Dermis lymphatic vessel endothelial cell (primary cell): ENCODE measurements at places on chromosomes 5 and 9. TPM values are rescaled to one million over a fixed set of nuclear protein-coding genes. Genes with fewer than 3 reads are reported as not detected.

GDF9 gene
- total RNA-seq = under 0.01 and 0.09 TPM in 2 replicates

SRA1 gene
- total RNA-seq = 15.0 and 16.5 TPM in 2 replicates

LRRC26 gene
- total RNA-seq = not detected in 2 replicates

KLHL3 gene
- total RNA-seq = 29.2 and 48.6 TPM in 2 replicates

POLK gene
- total RNA-seq = 36.0 and 40.4 TPM in 2 replicates

GFRA3 gene
- total RNA-seq = not detected in 2 replicates

KCNV2 gene
- total RNA-seq = not detected in 2 replicates

MCTP1 gene
- 43.4 and 74.3 TPM in 2 replicates for total RNA-seq

IFNA13 gene
- total RNA-seq = not detected in 2 replicates

ARL14EPL gene
- total RNA-seq = 0.17 and 0.33 TPM in 2 replicates

TBC1D2 gene
- total RNA-seq = 1.4 and 1.6 TPM in 2 replicates

NR5A1 gene
- not detected in 2 replicates for total RNA-seq

ADAMTS16 gene
- under 0.01 TPM in 1 of 2 replicates, not detected in the other for total RNA-seq

CDC20B gene
- under 0.01 and 0.11 TPM in 2 replicates for total RNA-seq

SPATA31A3 gene
- total RNA-seq = not detected in 2 replicates

RANBP17 gene
- total RNA-seq = 11.3 and 20.6 TPM in 2 replicates

MSMP gene
- 39.4 and 57.2 TPM in 2 replicates for total RNA-seq

QRFP gene
- not detected in 2 replicates for total RNA-seq

MIER3 gene
- 15.3 and 18.7 TPM in 2 replicates for total RNA-seq

FBXL7 gene
- total RNA-seq = 10.4 and 14.7 TPM in 2 replicates

PDE6A gene
- total RNA-seq = 0.11 TPM in 1 of 2 replicates, not detected in the other

SLC34A3 gene
- not detected in 2 replicates for total RNA-seq

LRRC70 gene
- 88.9 and 93.4 TPM in 2 replicates for total RNA-seq

PCDHGB3 gene
- total RNA-seq = 2.6 and 4.3 TPM in 2 replicates

SDHA gene
- 109 TPM in 2 replicates for total RNA-seq

PCDHAC2 gene
- total RNA-seq = 0.11 and 0.17 TPM in 2 replicates

MEIKIN gene
- not detected in 2 replicates for total RNA-seq

NMUR2 gene
- not detected in 2 replicates for total RNA-seq

GCNT1 gene
- 3.6 and 9.3 TPM in 2 replicates for total RNA-seq

NUDT12 gene
- 5.3 and 5.9 TPM in 2 replicates for total RNA-seq

NOXA1 gene
- total RNA-seq = 0.95 and 2.3 TPM in 2 replicates
